Progenitor cell of endocrine pancreas (in vitro differentiated cells): ENCODE measurements at places on chromosomes 7 and 10. TPM values are rescaled to one million over a fixed set of nuclear protein-coding genes. Genes with fewer than 3 reads are reported as not detected.

DNA sequence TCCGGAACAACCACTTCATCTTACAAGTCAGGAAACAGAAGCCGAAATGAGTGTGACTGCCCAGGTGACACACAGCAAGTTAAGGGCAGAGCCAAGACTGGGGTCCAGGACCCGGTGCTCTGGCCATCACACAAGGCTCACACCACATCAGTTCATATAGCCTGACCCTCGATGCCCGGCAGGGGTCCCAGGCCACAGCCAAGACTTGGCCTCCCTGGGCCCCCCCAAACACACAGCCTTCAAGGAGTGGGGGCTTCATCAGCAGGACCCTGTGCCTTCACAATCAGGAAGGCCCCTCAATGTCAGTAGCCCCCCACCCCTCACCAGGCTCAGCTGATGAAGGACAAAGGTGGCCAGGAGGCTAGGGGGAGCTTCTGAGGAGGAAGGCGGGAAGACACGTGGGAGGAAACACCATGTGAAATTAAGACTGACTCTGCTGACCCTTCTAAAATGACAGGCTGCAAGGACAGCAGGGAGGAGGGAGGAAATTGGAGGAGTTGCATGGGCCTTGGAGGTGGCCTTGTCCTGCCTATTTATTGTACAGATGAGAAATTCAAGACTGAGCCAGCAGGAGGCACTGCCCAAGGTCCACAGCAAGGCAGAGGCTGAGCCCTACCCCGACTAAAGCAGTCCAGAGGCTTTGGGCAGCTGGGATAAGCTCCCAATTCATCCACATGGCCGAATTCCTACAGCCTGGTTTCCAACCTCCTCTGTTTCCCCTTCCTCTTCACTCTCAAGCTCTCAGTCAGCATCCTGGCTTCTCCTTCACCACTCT lies 216.1 kb upstream of the ZMIZ1 start:
- DNase-seq = no peak

DNA sequence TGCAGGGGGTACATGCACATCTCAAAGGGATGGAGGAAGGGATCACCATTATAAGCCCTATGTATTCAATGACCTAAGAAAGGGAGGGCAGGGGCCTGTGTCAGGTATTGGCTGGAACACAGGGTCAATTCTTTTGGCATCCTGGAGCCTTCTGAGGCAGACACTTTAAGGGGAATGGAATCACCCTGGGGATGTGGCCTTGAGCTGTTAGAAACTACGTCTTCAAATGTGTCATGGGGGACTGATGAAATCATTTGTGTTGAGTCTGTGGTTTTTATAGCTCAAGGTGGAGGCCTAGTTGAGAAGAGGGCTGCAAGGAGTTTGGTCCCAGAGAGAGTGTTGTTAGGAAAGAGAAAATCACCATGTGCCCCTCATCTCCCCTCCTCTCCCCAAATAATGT lies 206.1 kb upstream of the CELF2 start:
- DNase-seq = no peak

DNA sequence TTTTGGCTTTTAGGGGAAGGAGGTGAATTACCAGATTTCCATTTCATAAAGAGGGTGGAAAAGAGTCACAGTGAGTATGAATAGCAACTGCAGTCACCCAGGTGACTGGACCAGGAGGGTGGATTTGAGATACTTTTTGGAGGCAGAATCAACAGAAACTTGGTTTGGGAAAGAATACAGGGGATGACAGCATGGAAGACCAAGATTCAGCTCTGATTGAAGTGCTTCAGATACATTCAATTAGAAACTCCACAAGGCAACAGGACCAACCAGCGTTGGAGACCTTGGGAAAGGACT lies 83.0 kb downstream of the SGMS1 start:
- DNase-seq = no peak

GRCh38 chr7:46847126-46847525 lies 734.8 kb downstream of the TNS3 start:
- no peak for DNase-seq

GRCh38 chr10:19412531-19412930 lies 363.9 kb downstream of the MALRD1 start:
- no peak for DNase-seq

Gene MLXIPL
- total RNA-seq = 47.3 and 48.6 TPM in 2 replicates

Gene TMEM236
- 0.07 TPM in 2 replicates for total RNA-seq

Gene HTR5A
- total RNA-seq = not detected in 2 replicates
